Spinal cord (tissue), 10 donors: ENCODE measurements at places on chromosomes 6 and 20. TPM values are rescaled to one million over a fixed set of nuclear protein-coding genes. Genes with fewer than 3 reads are reported as not detected.

The PDYN gene
- 11.0 TPM for total RNA-seq

- DNase-seq, result no peak
Measured at GRCh38 chr6:15176816-15177370, 69.0 kb upstream of the JARID2 start.

- no peak for DNase-seq
Measured at GRCh38 chr6:10695086-10695657, 400 bp downstream of the PAK1IP1 start.

The NKX2-4 gene
- not detected for total RNA-seq

GRCh38 chr6:109255946-109256640 lies 126.2 kb downstream of the CD164 start:
- DNase-seq, result no peak
